ENCODE measurements at places on chromosomes 6 and 20.

DNA sequence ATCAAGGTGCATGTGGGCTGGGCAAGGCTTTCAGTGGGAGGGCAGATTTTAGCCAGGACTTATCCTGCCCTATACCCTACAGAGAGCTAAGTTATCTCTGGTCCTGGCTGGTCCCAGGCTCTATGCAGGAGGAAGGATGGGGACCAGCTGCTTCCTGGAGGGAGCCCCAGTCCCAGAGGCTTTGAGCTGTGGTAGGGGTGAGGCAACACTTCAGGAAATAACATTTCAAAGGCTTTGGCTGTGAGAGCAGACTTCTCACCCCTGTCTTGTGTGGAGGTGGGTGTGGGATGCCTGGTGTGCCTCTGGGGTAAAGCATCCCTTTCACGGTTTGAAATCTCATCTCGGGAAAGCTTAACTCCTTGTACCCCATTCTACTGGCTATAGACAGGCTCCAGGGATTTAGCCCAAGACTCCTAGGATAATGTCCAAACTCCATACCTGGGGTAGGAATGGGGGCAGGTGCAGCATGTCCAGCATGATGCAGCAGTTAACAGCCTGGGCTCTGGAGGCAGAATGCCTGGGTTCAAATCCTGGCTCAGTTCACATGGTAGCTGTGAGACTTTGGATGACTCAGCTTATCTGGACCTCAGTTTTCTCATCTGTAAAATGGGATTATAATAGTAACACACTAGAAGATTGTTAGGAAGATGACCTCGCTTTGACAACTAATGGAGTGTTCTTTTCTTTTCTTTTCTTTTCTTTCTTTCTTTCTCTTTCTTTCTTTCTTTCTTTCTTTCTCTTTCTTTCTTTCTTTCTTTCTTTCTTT, 27.5 kb upstream of the SIRPA start:
- no peak for DNase-seq

DNA sequence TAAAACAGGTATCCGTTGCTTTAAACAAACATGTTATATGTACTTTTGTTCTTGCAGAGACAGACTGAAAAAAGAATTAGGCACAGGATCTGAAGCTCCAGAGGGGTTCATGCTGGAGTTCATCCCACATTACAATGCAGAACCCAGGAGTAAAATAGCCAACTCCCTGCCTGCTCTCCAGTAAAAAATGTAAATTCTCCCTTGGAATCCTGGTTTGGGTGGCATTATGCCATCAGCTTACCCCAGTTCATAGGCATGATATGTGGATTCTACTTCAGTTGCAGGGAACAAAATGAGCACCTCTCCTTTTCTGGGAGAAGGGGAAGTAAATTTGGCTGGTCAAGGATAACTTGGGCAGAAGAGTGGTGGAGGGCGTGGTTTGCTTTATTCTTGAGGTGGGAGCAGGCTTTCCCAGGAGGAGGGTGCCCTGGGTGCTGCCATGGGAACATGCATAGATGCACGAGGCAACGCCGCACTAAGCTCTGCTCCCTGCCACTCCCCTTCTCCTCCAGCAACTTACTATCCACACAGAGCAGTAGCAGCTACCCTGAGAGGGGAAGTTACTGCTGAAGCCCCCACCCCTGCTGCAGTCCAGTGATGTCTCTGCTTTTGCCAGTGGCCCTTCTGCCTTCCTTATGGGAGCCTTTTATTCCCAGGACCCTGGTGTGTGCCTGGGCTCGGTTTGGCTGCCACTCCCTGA, 71.6 kb upstream of the GLP1R start:
- DNase-seq = no peak

DNA sequence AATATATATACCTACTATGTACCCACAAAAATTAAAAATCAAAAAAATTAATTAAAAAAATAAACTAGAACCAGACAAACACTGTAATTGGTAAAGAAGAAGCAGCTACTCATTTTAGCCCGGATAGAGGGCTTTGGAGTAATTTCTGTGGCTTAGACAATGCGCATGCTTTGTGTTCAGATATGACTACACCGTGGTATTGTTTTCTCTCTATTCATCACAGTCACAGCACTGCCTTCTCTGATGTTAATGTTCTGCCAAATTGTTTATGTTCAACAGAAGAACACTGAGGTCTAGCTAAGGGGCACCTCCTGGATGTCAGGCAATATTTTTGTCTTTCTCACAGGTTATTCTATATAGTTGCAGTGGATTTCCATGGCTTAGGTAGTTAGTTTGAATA, 77.5 kb upstream of the GJE1 start:
- DNase-seq = no peak

- no peak for DNase-seq
Measured at GRCh38 chr20:3783068-3783489, 1.8 kb upstream of the SPEF1 start.

GRCh38 chr6:107123501-107123900, 8.2 kb upstream of the BEND3 start:
- DNase-seq = no peak

DNA sequence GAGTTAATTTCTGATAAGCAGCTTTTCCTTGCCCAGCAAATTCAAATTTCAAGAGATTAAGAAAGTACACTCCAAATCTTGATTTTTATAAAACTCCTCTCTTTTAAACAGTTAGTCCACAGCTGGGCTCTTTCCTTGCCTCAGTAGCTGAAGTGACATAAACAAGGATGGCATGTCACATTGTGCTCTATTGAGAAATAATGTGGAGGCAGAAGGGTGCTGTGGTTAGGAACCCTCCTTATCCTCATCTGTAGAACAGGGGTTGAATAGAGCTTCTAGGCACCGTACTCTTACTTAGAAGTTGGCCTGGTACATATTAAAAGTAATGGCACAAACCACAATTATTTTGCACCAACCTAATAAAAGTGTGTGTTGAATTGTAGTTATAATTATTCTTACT, 70.3 kb downstream of the RSPO3 start:
- DNase-seq = no peak

DNA sequence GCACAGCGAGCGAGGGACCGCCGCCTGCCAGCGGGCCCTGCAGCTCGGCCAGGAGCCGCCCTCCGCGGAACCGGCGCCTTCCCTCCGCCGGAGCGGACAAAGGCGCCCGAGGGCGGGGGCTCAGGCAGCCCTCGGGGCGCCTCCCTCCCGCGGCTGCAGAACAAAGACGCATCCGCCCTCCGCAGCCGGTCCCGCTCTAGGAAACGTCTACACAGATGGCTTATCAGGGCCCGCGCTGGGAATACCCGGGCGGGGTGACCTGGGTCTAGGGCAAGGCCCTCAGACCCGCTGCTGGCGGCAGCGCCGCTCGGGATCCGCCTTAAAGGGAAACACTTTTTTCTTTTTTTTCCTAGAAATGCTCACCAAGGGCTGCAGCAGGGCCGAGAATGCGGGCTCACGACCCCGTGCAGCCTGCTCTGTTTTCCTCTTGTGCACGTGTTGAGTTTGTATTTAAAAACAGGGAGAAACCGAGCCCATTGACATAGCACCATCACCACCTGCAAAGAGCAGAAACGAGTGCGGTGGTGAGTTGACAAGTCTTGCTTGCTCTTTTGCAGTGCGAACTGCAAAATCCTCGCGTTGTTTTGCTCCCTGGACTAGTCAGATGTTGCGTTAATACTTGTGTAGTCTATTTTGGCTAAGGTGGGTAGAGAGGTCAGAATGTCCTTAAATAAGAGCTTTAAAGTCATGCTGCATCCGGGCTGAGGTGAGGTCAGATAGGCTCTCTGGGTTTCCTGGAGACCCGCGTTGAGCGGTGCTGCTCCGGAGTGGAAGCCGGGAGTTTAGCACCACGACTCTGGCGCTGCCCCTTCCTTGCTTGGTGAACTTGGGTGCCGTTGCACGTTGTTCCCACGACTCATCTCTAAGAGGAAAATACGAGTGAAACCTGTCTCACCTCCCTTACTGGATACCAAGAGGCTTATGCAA, 1.1 kb upstream of the RPS6KA2 start:
- DNase-seq = peak; percentile 78

GRCh38 chr6:44676246-44676790, 288.8 kb downstream of the CDC5L start:
- no peak for DNase-seq

DNA sequence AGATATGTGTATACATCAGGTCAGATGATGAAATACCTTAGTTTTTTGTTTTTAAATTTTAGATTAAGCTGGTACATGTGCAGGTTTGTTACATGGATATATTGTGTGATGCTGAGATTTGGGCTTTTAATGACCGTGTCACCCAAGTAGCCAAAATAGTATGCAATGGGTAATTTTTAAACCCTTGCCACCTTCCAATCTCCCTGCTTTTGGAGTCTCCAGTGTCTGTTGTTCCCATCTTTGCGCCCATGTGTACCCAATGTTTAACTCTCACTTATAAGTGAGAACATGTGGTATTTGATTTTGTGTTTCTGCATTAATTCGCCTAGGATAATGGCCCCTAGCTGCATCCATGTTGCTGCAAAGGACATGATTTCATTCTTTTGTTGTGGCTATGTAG, 45.8 kb downstream of the TNFAIP3 start:
- no peak for DNase-seq

DNA sequence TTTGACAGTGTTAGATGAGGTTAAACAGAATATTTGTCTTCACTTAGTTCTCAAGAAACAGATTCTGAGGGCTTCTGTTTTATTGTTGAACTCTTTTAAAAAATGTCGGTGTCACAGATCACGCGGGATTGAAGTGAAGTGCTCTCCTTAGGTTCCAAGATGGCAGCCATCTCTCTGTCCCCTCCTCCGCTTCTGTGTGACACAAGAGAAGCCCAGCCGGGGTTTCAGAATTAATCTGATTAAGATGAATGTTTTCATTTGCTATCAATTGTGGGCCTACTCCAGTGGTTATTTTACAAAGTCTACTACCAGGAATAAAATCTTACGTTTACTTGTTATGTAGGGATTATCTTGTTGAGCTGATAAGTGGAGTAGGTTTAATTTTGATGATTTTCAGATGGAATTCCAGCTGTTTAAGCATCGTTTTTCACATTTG, 10.9 kb downstream of the HIVEP1 start:
- DNase-seq = no peak

DNA sequence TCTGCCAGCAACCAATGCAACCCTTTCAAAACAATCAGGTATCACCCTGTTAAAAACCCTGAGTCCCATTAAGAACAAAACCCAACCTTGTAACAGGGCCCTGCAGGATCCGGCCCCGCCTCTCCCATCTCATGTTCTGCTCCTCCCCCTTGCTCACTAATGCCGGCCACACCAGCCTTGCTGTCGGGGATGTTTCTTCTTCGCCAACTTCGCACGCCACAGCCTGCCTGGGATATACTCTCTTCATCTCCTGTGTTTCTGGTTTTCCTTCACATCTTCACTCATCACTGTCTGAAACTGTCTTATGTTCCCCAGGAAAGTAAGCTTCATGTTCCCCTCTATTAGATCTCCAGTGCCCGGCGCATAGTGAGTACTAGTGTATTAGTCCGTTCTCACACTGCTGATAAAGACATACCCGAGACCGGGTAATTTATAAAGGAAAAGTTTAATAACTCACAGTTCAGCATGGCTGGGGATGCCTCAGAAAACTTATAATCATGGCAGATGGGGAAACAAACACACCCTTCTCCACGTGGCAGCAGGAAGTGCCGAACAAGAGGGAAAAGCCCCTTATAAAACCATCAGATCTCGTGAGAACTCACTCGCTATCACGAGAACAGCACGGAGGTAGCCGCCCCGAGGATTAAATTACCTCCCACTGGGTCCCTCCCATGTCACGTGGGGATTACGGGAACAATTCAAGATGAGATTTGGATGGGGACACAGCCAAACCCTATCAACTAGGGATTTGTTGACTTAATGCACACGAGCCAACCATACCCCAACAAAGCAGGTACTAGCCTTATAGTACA, 5.1 kb downstream of the TP53RK start:
- DNase-seq = no peak

DNA sequence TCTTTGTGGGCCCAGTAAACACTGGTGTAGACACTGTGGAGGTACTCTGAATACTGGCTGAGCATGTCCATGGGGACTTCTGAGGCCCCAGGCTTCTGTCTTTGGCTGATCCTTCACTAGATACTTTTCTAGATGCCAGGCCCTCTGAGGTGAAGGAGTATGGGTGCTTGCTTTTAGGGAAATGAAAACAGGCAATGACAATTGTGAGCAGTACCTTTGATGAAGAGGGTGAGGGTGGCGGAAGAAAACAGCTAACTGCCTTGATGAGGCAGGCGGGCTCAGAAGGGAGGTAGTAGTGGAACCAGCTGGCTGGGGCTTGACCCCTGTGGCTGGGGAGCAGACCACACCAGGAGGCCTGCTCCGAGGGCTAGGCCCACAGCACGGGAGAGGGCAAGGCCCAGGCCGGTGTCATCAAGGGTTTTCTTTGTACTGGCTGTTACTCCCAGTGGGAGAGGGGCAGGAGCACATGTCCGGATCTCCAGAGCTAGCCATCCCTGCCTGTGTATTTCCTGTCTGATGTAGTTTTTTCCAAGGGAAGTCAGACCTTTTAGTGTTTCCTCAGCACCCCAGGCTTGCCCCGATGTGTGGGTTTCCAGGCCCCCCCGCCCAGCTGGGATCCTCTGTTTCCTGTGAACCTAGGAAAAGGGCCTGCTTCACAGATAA, 3.9 kb downstream of the PLCG1 start:
- no peak for DNase-seq

GRCh38 chr20:40309731-40310130, 379.3 kb downstream of the MAFB start:
- DNase-seq = no peak

DNA sequence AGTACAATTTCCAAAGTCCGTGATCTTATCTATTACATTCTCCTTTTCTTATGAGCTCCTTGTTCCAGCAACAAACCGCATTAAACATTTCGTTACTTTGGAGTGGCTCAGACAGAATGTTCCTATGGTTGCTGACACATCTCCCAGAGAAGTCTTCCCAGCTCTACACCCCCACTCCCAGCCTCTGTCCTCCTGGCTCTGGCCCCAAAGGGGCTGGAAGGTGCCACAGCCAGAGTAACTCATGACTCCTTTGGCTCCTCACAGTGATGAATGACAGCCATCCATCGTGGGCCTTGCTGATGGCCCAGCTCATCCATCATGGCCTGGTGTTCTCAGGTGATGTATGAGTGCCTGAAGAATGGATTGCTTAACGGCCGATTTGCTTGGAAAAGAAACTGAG, 203.0 kb downstream of the DHX35 start:
- DNase-seq = no peak

DNA sequence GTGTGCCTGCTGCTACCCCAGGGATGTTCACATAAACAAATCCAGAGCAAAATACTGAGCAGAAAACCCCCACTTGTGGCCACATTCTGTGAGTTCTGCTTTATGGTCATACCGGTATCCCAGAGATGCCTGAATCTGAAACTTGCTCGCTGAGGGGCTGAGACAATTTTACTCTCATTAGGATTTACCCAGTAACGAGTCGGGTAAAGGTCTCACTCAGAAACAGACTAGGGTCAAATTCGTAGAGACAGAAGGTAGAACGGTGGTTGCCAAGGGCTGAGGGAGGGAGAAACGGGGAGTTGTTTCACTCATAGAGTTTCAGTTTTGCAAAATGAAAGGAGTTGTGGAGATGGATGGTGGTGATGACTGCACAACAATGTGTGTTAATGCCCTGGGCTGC, 45.4 kb upstream of the NKX2-2 start:
- DNase-seq = no peak

Measured in CD8-positive, alpha-beta memory T cell (primary cell).